ENCODE measurements at places on chromosomes 5 and 9. TPM values are rescaled to one million over a fixed set of nuclear protein-coding genes. Genes with fewer than 3 reads are reported as not detected.

GRCh38 chr5:52709167-52709925 is 78.4 kb upstream of the ITGA1 start:
- no peak for DNase-seq

GRCh38 chr9:132023419-132024180 is 56.1 kb downstream of the MED27 start:
- no peak for DNase-seq

GRCh38 chr9:132806306-132806705 is 71.8 kb downstream of the AK8 start:
- DNase-seq, result no peak

- DNase-seq, result no peak
Observed at GRCh38 chr5:132751444-132751843, 4.2 kb downstream of the CCNI2 start.

DNA sequence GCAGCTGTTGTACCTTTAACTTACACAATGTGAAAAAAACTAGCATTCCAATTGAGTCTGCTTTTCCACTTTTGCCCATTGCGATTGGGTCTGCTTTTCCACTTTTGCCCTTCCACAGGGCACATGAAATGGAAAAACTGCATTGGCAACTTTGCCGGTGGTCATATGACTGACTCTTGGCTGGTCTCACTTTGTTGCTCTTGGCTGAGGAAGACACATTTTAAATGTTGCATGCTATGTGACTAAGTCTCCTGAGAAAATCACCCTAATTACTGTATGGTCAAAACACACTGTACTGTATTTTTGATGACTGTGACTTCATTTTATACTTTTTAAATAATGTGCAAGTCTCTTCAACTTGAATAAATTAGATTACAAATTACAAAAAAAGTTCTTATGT is 1.6 kb upstream of the OXCT1 start:
- DNase-seq, result no peak

- DNase-seq, result no peak
Observed at GRCh38 chr9:80957801-80958200, 731.5 kb downstream of the TLE1 start.

DNA sequence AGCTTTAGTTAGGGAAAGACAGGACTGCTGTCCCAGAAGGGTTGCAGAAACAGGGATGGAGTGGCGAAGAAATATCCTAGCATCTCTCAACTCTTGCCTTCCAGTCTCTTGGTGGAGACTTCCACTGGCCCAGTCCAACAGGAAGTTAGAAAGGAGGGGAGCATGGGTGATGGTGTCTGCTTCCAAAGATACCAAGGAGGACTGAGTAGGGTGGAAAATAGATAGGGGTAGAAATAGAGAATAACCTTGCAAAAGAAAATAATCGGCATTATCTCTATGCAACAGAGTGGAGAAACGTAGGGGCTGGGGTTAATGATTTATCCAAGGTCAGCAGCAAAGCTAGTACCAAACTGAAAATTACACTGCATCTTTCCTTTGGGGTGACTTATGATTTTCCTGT is 242.3 kb downstream of the PSAT1 start:
- no peak for DNase-seq

- no peak for DNase-seq
Observed at GRCh38 chr9:120891884-120892747, 15.1 kb upstream of the PHF19 start.

DNA sequence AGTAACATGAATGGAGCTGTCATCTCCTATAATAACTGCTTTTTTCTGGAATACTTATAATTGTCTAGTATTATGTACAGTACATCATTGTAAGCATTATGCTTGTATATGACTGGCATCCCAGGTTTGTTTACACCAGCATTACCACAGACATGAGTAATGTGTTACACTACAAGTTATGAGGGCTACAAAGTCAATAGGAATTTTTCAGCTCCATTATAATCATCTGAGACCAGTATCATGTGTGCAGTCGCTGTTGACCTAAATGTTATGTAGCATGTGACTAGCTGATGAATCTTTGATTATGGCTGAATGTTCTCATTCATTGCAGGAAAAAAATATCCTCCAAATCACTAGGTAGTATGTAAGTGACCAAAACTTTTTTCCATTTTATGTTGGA is 2.2 kb downstream of the ZCCHC9 start:
- DNase-seq, result peak; percentile 93

DNA sequence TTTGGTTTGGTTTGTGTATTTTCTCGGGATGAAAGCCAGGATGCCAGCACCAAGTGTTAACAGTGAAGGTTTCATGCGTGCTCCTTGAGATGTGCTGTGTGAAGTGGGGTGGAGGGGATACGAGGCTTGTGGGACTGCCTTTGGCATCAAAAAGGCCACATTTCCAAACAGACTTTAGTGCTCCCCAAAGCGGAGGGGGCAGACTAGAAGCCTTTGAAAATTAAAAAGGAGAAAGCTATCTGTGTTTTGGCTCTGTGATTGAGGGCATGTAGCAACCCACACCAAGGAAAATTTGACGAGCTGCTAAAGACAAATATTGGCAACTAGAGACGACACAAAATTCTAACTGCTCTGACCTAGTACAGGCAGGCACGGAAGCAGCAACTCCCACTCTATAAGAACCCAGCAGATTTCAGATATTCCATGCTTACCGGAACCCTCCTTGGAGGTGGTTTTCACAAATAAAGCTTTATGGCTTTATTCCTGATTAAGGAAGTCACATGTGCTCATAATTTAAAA is 154.5 kb downstream of the ARSB start:
- no peak for DNase-seq

DNA sequence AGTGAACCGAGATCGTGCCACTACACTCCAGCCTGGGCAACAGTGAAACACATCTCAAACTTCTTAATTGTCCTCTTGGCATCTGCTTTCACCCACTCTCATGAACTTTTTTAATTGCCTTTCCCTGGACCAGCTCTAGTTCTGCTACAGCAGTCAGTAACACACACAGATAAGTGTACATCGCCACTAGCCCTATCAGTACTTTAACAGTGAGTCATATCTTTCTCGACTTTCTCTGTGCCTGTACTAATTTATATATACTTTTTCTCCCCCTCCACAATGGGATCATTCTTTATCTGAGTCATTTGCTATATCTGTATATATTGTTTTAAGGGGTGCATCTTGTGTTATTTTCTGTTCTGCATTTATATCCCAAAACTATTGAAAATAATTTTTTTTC is 6.7 kb downstream of the CDC37L1 start:
- DNase-seq, result no peak

GRCh38 chr5:58456026-58456425 is 3.9 kb downstream of the PLK2 start:
- DNase-seq, result no peak

DNA sequence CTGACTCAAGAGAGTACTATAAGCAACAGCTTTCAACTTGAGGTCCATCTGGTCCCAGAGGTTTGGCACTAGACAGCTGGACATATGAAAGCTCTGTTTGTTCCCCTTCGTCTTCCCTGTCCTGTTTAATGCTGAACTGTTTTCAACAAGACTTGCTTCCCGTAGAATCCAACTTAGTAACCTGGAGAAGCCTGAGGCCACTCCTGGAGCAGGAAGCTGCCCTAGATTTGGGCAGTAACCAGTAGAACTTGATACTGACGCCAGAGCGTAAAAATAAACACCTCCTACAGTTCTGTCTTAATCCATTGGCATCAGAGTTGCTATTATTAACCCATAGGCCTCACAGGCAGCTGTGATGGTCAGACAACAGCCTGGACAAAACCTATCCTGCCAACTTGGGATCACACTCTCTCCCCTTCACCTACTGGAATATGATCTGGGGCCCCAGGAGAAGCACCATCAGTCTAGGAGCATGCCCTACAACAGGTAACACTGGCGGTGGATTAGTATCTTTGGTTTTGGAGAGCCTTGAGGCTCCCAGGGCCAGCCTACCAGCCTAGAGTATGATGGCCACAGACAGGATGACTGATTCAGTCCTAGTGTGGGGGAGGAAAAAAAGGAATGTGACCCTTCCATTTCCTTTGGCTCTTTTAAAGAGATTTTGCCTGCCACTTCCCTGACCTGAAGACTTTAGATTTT is 29.2 kb downstream of the RUSC2 start:
- no peak for DNase-seq

- no peak for DNase-seq
Observed at GRCh38 chr5:108141676-108142075, 240.2 kb downstream of the FBXL17 start.

GRCh38 chr5:67971971-67972821 is 243.4 kb upstream of the PIK3R1 start:
- no peak for DNase-seq

- no peak for DNase-seq
Observed at GRCh38 chr5:140551872-140552271, 4.4 kb downstream of the EIF4EBP3 start.

DNA sequence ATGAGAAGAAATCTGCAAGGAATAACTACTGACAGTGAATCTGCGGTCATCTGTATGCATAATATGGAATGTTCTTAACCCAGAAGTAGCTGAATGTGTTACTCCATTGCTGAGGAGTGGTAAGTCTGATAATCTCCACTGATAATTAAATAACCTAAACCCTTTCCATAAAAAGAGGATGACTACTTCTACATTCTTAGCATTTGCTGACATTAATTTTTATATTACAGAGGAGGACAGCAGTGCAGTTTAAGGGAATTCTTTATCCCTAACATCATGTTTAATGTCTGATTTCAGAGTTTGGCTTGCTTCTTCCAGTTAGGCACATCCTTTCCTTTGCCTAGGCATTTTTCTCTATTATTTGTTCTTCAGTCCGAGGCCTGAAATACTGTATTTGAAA is 52.2 kb downstream of the CDC42SE2 start:
- DNase-seq, result no peak

- no peak for DNase-seq
Observed at GRCh38 chr5:129135633-129136032, 41.1 kb downstream of the ISOC1 start.

DNA sequence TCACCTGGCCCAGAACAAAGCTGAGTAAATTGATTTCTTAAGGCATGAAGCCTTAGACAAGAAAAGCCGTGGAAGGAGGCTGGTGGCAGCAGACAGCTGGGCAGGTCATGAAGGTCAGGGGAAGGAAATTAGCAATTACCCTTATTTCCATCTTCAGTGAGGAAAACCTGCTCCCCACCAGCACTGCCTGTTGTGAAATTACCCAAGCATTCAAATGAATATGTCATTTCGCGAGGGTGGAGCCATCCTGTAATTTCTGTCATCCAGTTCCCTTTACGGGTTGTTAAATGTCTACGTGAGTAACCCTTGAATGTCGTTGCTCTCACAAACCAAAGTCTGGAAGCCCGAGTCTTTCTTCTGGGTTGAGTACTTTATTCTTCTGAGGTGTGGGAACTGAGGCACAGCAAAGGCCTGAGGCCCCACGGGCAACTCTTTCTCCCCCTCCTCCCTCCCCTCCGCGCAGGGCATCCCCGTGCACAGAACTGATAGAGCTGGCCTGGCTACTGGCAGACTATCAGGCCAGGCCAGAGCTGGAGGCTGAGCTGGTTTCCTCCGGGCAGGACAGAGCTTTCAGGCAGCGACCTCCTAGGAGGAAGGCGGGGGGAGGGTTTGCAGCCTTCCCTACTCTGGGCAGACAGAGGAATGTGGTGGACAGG is 22.0 kb upstream of the AK3 start:
- DNase-seq, result no peak

DNA sequence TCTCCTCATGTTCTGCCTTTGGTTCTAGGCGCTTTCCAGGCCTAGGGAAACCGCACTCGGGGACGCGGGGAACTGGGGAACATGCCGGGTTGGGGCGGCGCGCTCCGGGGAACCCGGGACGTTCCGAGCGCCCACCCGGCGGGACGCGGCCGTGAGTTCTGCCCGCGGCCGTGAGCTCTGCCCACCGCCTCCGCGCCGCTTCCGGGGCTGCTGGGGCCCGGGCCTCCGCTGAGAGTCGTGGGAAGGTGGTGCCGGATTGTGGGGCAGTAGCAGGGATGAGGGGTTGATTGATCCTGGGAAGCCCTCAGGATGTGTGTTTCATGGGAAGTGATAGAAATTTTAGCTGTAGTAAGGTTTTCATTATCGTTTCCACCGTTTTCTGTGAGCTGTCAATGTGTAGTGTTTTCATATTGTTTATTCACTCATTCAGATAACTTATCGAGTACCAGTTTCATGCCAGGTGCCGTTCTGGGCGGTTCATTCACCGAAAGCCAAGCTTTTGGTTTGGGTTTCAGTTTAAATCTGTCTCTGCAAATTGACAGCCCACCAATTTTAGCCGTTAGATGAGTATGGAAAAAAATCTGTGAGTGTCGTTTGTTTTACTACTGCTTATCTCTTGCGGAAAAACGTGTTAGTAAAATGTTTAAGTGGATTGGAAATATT is 657 bp downstream of the MTRR start:
- DNase-seq, result no peak

The IFNA13 gene
- total RNA-seq, result not detected

The MAP3K1 gene
- total RNA-seq, result 6.2 TPM

The TAF11L12 gene
- not detected for total RNA-seq

The IL4 gene
- not detected for total RNA-seq

The SLC36A2 gene
- total RNA-seq, result not detected

The TIMD4 gene
- total RNA-seq, result not detected

The IQGAP2 gene
- total RNA-seq, result 0.59 TPM

The SLC30A5 gene
- 61.3 TPM for total RNA-seq

The IZUMO3 gene
- total RNA-seq, result not detected

The TMEM252 gene
- not detected for total RNA-seq

The CYLC2 gene
- total RNA-seq, result not detected

The KCNV2 gene
- not detected for total RNA-seq

All from Panc1 (cell line).